ENCODE measurements at places on chromosomes 13 and 19. TPM values are rescaled to one million over a fixed set of nuclear protein-coding genes. Genes with fewer than 3 reads are reported as not detected.

DNA sequence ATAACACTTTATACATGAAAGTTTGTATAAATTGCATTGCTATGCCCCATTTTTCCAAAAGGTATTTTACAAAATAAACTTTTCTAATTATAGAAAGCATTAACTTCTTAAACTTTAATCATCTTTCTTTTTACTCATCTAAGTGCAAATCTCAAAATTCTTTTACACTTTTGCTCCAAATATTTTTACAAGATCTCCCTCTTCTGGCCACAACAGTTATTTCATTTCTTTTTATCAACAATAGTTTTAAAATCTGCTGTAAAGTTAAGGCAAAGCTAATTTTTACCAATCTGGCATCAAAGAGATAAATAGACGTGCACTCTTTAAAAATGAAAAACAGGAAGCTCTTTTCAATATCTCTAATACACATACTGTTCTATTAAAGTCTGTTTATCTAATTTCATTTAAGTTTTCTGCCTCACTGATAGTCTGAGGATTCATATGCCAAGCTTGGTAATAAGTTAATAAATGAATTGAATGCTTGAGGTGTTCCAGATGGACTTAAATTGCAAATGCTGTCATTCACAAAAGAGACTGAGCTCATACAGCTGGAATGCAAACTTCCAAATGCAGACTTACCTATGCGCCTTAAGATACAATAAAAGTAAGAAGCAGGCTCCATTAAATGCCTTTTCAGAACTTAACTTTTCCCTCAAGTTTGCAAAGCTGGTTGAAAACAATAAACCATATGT, 583.0 kb upstream of the ATXN8OS start:
- no peak for DNase-seq

DNA sequence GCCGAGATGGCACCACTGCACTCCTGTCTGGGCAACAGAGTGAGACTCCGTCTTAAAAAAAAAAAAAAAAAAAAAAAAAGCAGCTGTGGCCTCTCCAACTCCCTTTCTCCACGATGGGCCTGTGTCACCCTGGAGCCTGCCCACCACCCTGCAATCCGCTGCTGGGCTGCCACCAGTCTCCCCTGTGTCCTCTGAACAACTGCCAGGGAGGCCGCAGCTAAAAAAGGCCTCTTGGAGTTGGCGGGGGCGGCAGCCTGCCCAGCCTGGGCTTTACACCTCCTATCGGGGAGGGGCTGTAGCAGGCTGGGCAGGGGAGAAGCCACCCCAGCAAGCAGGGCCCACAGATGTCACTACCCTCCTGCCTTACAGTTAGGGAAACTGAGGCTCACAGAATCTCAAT, 3.5 kb downstream of the CDC37 start:
- DNase-seq: no peak

CPAMD8 gene
- total RNA-seq: 8.2 TPM

- no peak for DNase-seq
These were observed 294.1 kb downstream of the DLEU7 start for GRCh38 chr13:50549221-50549942.

- DNase-seq: no peak
These were observed 287.1 kb downstream of the TBC1D4 start for GRCh38 chr13:75194717-75195462.

DNA sequence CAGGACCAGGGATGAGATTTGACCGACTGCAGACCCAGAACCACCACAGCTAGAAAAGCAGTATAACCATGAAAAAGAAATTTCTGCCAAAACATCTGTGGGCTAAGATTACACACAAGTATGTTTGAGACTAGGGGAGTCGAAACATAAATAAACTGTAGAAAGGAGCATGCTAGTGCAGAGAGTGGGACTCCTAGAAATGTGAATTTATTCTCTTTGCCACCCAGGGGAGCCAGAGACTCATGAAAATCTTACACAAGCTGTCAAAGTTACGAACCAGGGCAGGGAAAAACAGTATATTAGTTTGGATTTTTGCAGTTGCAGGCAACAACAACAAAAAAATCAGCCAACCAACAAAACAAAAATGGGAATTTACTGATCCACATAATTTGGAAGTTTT, 12.3 kb upstream of the HSPH1 start:
- no peak for DNase-seq

DNA sequence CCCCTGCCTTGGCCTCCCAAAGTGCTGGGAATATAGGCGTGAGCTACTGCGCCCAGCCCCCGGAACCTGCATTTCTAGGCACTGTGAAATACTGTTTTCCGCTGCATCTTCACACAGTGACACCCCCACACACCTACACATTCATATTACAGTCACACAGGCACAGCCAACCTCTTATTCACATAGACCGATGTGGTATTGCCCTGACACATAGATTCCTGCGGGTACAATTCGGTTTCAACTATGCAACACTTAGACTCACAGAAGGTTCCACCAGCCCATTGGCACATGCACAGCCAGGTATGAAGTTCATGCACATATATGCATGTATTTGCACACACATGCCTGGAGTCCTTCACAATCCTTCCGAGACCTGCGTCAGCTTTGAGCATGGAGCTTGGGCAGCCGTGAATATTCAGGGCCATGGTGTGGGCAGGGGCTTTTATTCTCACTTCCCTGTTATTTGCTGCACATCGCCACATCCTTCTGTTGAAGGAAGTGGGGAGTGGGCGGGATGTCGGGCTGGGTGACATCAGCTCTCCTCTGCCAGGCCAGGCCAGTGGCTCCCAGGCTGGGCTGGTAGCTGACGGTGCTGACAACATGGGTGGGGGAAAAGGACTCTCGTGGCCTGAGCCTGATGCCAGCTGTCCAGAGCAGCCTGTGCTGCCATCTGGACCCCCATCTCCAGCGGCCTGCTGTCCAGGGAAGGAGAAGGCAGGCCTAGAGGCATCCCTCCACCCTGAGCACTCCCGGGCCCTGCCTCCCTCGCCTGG, 5.4 kb upstream of the CDC37 start:
- DNase-seq: no peak

ZNF556 gene
- total RNA-seq: 0.31 TPM

ZNF284 gene
- 0.65 TPM for total RNA-seq

- no peak for DNase-seq
These were observed 113.8 kb downstream of the KATNAL1 start for GRCh38 chr13:30193279-30194234.

DNA sequence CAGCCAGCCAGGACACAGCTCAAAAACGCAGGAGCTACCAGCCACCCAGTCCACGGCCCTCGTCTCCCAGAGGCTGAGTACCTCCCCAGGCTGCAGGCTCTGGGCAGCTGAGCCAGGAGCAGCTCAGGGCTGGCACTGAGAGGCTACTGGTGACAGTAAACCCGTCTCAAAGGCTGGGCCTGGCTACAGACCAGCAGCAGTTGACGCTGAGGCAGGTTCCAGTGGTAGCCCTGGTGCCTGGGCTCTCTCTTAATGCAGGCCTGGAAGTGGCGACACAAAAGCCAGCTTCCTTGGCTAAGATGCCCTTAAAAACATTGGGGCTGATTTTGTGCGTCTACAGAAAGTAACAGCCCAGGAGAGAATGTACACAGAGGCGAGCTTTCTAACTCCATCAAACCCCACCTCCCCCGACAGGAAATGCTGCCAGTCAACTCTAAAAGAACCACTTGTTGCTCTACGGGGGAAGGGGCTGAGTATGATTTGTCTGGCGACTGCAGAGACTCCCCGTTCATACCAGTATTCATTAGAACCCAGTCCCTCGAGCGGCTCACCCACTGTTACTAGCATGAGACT, 126.3 kb downstream of the STK24 start:
- DNase-seq: no peak

DNA sequence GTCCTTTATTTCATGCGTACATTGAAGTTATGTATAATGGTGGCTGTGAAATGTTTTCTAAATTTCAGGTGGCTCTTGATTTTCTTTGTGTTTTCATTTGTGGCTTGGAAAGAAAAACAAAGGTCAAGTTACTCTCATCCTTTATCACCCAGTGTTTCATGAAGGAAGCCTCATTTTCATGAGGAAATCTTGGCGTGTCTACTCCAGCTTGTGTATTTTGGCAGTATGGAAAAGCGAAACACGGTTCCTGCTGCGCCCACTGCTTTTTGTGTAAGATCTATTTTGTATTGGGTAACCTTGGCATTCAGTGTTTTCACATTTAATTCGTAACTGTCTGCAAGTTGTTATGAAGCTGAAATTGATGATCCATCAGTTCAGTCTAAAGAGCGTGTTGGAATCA, 147.0 kb upstream of the RNF113B start:
- no peak for DNase-seq

DNA sequence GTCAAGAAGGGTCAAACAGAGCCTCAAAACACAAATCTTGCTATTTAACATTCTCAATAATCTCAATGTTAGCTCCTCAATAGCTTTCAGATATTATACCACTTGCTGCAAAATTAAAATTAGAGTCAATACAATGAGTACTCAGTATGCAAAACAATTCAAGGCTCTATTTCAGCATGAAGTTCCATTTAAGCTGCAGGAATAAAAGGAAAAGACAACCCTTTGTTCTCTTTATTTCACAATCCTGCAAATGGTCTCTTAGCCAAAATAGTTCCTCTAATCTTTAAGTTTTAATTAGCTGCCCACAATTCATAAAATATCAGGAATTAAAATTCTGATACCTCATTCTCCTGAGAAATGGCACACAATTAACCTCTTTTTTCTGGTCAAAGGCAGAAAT, 40.5 kb upstream of the DCT start:
- DNase-seq: no peak

DNA sequence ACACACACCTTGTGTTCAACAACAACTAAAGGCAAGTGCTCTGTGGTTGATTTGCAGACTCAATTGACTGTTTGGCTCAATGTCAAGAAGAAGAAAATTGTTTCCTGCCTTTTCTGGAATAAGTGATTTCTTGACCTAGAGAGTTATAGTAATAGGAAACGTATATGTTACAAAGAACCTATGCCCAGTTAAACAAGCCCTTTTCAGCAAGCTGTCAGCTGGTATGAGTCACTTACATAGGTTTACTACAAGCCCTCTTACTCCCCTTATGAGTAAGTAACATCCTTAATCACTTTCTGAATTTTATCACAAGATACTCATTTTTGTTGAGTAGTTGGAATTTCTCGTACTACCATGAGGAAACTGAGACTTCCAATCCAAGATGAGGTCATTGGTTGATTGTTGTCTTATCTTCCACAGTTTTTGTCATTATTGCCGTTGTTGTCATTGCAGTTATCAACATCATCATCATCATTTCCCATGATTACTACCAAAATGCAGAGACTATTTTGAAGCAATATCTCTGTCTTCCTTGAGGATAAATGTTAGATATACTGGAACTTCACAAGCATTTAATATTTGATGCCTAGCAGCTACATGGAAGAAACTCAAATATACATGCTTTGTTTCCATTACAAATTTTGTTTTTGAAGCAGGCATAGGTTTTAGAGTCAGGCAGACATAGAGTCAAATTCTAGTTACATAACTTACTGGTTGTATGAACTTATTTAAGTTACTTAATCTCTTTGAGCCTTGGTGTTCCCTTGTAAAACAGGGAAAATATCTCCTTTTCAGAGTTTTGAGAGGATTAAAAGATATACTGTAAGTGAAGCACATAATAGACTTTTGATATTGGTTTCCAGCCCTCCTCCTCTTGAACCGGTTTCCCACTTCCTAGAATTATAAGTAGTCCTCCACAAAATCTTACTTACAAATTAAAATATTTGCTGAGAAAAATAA, 106.0 kb downstream of the RAP2A start:
- DNase-seq: no peak

DNA sequence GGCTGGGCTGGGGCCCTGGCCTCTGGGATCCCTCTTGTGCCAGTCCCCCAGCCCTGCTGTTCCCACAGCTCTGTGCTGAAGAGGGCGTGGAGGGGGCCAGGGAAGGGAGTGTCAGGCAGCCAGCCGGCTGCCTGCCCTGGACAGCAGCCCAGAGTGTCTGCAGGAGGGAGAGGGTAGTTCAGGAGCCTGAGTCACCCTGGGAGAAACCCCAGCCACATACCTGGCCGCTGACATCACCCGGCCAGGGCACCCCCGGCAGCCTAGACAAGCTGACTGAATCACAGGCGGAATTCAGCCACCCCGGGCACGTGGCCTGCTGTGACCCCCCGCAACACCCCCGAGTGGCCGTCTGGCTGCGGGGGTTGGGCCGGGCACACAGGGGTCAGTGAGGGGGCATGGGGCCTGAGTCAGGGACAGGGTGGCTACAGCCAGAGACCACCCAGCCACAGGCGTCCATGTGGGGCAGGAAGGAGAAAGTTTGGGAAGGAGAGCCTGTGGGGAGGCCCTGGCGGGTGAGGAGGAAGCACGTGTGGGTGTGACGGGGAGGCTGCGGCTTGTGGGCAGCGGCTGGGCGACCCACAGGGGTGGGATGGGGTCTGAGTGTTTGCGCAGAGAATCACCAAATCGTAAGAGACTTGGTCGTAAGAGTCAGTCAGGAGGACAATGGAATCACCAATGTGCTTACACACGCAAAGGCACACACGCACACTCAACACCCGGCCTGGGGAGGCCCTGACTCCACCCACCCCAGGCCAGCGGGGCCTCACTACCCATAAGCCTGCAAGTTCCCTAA, 11.9 kb upstream of the FOSB start:
- DNase-seq: peak; percentile 72

GRCh38 chr19:54507824-54508223, 5.2 kb downstream of the LAIR2 start:
- no peak for DNase-seq

- no peak for DNase-seq
These were observed 251.5 kb downstream of the ABCC4 start for GRCh38 chr13:95049772-95050171.

DNA sequence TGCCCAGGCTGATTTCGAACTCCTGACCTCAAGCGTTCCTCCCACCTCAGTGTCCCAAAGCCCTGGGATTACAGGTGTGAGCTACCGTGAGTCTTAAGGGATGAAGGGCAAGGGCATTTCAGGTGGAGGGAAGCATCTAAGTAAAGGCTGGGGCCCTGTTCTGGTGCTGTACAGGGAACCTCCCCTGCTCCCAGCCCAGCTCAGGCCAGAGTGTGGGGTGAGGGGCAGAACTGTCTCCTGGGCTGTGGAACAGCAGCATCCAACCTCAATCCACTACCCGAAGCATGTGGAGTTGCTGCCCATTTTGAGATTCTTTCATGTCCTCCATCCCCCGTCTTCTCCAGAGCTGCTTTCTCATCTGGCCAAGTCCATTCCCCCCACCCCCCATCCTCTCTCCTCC, 105.3 kb downstream of the SIPA1L3 start:
- no peak for DNase-seq

DNA sequence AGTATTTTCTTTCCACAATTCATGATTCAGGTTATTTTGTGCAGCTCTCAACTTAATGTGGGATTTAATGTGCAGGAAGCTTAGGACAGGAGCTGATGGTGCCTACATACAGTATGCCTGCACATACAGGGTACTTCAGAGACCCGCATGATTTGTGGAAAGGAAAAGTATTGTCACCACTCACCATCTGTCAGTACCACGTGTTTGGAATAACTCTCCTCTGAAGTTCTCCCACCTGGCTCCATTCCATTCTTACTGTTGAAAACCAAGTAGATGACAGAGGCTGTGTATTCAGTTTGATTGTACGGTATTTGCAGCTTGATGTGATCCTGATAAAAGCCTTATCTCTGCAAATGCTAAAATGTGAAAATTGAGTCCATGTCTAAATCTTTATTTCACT, 85.7 kb downstream of the ZAR1L start:
- DNase-seq: no peak

FAM124A gene
- total RNA-seq: 12.9 TPM

- DNase-seq: no peak
These were observed 20.4 kb upstream of the SPRY2 start for GRCh38 chr13:80361298-80361697.

SPACA4 gene
- not detected for total RNA-seq

GRCh38 chr19:3233831-3234230, 9.4 kb downstream of the CELF5 start:
- DNase-seq: no peak
